Anterior cingulate cortex (tissue), 58 donors: ENCODE measurements at places on chromosomes 7 and 10.

DNA sequence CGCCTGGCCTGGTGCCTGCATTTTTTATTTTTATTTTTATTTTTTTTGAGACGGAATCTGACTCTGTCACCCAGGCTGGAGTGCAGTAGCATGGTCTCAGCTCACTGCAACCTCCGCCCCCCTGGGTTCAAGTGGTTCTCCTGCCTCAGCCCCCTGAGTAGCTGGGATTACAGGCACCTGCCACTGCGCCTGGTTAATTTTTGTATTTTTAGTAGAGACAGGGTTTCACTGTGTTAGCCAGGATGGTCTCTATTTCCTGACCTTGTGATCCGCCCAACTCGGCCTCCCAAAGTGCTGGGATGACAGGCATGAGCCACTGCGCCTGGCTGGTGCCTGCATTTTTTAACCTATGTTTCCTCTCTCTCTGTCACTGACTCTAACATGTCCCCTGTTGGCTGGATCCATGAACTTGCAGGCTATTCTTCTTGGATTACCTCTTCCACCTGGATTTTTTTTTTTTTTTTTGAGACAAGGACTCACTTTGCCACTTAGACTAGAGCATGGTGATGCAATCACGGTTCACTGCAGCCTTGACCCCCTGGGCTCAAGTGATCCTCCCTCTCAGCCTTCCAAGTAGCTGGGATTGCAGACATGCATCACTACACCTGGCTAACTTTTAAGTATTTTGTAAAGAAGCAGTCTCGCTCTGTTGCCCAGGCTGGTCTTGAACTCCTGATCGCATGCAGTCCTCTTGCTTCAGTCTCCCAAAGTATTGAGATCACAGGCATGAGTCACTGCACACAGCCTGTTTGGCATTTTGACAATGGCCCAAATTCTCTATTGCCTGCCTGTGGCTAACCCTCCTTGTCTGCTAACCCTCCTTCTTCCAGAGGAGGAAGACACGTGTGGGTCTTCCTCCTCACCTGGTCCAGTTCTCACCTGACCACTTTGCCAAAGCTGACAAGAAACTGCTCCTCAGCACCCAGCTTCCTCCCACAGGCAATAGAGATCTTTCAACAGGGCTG, 23.0 kb upstream of the PRPF18 start:
- DNase-seq: no peak

- peak; percentile 88 for DNase-seq
These were observed at the start of gene HOGA1 for GRCh38 chr10:97584060-97584797. HOGA1 (plus strand) TSS chr10:97584389; CDS start chr10:97584704, 315 bp downstream.

DNA sequence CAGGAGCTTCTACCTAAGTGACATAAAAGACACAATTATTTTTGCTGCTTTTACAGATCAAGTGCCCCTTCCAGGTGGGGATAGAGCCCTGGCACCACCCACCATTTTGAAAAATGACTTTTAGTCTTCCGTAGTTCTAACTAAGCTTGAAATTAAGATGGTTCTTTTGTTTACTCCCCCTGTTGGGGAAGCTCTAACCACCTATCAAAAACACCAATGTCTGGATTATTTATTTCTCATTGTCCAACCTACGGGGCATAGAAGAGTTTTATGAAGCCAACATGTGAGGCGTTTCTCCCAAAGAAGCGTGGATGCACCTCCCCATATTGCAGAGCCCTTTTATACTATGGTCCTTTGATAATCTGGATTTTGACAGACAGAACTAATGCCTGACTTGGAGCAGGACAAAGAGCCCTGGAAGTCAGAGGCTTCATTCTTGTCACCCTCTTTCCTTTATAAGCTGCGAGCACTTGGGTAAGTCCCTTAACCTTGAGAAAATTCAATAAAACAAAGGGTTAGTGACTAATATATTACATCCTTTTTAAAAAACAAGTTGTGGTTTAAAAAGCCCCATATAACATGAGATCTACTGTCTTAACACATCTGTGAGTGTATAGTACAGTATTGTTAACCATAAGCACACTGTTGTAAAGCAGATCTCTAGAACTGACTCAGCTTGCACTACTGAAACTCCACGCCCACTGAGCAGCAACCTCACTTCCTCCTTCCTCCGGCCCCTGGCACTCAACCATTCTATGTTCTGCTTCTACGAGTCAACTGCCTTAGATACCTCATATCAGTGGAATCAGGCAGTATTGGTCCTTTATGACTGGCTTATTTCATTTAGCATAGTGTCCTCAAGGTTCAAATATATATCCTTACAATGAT, 67.5 kb downstream of the ATXN7L1 start:
- DNase-seq: no peak

DNA sequence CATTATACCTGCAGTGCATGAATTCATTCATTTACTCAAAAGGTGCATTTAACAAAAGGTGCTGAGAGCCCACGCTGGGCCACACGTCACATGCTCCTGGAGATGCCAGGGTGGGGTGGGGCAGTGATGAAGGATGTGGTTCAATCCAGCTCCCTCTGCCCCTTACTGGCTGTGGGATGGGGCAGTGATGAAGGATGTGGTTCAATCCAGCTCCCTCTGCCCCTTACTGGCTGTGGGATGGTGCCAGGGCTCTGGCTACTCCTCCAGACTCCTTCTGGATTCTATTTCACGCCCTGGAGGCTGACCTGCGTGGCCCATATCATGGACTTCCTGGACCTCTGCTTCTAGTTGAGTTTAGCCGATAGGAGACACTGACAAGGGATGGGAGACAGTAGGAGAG, 44.0 kb upstream of the CTBP2 start:
- no peak for DNase-seq

- DNase-seq: peak; percentile 30
These were observed 145.1 kb downstream of the SEMA3D start for GRCh38 chr7:85041605-85042216.

DNA sequence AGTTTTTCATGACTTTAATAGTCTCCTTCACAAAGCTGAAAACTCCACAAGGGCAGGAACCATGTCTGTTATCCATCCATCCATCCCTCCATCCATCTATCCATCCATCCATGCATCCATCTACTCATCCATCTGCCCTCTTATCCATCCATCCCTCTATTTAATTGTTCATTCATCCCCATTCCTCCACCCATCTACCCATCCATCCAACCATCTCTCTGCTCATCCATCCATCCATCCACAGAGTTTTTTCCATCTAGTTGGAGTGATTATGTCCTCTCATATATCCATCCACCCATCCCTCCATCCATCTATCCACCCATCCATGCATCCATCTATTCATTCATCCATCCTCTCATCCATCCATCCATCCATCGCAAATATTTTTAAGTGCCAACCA, 237.9 kb downstream of the EMX2 start:
- DNase-seq: no peak

DNA sequence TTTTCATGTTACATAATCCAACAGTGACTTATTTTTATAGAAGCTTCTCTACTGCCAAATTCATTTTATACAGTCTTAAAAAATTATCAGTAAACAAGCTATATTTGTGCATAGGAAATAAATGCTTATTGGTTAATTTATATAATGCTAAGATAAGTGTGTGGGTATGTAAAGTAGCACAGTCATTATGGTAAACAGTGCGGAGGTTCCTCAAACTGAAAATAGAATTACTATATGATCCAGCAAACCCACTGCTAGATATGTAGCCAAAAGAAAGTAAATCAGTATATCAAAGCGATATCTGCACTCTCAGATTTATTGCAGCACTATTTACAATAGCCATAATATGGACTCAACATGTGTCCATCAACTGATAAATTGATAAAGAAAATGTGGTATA, 71.1 kb downstream of the ATRNL1 start:
- DNase-seq: no peak

- no peak for DNase-seq
These were observed 37.5 kb downstream of the PAPSS2 start for GRCh38 chr10:87696922-87697745.

- DNase-seq: peak; percentile 54
These were observed 152.0 kb downstream of the RPS24 start for GRCh38 chr10:78185693-78186055.

DNA sequence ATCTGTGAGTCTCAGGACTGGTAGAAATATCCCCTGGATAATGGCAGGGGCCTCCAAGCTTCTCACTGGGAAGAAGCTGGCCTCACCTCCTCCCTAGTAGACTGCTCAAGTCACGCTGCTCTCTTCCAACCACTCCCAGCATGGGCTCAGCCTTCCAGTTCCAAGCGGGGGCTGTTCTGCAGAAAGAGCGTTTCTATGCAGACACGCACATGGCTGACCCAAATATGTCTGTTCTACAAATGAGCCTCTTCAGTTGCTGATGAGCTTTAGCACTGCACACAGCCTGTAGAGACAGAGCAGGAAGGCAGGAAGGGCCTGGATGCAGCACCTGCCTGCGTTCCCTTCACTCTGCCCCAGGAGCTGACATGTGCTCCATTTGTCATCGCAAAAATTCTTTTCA, 523.9 kb upstream of the MGMT start:
- no peak for DNase-seq

DNA sequence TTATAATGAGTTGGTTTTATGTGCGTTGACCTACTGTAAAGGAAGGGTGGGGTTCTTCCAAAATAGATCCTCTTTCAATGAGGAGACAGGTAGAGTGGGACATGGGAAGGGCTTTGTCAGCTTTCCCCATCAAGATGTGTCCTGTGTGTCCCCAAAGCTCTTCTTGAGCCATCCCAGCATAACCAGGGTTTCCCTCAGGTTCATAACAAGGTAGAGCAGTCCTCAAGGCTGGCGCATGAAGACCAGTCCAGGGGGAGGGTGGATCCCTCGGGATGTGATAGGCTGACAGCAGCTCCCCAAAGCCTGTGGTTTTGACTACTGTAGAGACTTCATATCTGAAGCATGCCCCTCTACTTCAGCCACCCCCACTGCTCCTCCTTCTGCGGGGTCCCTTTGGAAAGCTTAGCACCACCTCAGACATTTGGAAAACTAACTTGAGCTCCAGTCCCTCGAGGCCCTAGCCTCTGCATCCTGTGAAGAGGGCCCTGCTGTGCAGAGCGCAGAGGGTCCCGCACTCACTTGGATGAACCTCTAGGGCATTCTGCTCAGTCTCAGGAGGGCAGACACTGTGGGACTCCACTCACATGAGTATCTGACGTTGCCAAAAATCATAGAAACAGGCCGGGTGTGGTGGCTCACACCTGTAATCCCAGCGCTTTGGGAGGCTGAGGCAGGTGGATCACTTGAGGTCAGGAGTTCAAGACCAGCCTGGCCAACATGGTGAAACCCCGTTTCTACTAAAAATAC, 1.1 kb upstream of the GIMAP8 start:
- no peak for DNase-seq

GRCh38 chr7:51288896-51289622, 27.6 kb downstream of the COBL start:
- DNase-seq: no peak

- no peak for DNase-seq
These were observed 26.2 kb upstream of the PRPF18 start for GRCh38 chr10:13560597-13560996.

GRCh38 chr10:77887631-77888355, 38.8 kb downstream of the DLG5 start:
- DNase-seq: no peak

GRCh38 chr10:73168465-73168803, 515 bp downstream of the FAM149B1 start:
- no peak for DNase-seq

- DNase-seq: no peak
These were observed 3.6 kb upstream of the MTPN start for GRCh38 chr7:135980665-135981180.

DNA sequence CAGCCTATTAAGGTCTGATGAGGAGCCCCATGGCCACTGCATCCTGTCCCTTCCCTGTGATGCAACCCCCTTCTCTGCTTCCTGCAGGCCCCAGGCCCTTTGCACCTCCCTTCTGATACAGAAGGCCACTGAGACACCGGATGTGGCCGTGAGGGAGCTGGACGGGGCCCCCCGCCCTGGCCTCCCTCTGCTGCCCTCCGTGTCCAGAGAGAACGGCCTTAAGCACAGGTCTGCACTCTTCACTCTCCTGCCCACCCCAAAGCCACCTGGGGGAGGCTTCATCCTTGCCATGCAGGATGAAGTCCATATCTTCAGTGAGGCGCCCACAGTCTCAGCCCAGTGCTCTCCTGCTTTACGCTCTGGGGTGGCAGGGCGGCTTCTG, 86.9 kb upstream of the GNA12 start:
- DNase-seq: no peak

DNA sequence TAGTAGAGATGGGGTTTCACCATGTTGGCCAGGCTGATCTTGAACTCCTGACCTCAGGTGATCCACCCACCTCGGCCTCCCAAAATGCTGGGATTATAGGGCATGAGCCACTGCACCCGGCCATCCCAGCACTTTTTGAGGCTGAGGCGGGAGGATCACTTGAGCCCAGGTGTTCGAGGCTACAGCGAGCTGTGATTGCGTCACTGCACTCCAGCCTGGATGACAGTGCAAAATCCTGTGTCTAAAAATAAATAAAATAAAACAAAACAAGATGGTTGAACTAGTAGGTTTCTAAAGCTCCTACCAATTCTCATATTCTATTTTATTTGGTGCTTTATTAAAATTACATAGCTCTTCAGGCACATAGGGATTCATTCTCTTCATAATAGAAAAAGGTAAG, 890.3 kb upstream of the AUTS2 start:
- no peak for DNase-seq

DNA sequence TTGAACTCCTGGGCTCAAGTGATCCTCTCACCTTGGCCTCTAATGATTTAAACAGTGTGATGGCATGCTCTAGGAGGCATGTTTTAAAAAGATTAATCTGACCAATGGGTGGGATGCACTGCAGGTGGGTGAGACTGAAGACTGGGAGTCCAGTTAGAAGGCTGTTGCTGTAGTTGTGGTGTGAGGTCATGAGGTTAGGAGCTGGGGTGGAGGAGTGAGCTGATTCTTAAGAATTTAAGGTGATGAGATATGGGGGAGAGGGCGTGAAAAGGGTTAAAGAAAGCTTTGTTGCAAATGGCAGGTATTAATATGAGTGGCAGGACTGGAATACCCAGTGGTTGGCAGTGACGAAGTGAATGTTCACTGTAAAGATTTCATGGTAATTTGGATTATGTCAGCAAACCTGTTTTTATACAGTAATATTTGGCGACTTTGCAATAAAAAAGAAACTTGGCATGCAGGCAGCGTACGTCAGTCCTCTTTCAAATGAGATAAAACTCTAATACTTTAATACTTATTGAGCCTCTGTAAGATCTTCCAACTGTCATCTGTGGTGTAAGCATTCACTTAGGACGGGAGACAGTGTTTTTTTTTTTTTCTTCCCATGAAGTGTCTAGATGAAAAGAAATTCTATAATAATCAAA, 72.8 kb upstream of the MTPN start:
- DNase-seq: no peak
